Activated naive CD4-positive, alpha-beta T cell (primary cell): ENCODE measurements at places on chromosomes 7 and 10.

DNA sequence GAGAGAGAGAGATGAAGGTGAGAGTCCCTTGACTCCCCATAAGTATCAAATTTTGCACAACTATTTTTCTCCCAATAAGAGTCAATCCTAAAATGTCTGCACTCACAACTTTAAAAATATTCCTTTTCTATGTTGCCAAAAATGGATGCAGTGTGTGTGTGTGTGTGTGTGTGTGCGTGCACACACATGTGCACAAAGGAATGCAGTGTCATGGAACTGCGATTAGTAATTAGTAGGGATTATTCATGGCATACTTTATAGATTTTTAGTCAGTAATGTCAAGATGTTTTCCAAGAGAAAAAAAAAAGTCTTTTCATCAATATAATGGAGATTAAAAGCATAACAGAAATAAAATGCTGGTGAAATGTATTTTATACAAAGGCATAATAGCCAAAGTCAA is 179.1 kb upstream of the LRRTM3 start:
- DNase-seq = no peak

- no peak for DNase-seq
These were observed 111.2 kb upstream of the PTN start for GRCh38 chr7:137454767-137455166.

- no peak for DNase-seq
These were observed 737.1 kb downstream of the PHTF2 start for GRCh38 chr7:78535655-78536054.

- no peak for DNase-seq
These were observed 23.4 kb downstream of the JAZF1 start for GRCh38 chr7:28157076-28157745.

DNA sequence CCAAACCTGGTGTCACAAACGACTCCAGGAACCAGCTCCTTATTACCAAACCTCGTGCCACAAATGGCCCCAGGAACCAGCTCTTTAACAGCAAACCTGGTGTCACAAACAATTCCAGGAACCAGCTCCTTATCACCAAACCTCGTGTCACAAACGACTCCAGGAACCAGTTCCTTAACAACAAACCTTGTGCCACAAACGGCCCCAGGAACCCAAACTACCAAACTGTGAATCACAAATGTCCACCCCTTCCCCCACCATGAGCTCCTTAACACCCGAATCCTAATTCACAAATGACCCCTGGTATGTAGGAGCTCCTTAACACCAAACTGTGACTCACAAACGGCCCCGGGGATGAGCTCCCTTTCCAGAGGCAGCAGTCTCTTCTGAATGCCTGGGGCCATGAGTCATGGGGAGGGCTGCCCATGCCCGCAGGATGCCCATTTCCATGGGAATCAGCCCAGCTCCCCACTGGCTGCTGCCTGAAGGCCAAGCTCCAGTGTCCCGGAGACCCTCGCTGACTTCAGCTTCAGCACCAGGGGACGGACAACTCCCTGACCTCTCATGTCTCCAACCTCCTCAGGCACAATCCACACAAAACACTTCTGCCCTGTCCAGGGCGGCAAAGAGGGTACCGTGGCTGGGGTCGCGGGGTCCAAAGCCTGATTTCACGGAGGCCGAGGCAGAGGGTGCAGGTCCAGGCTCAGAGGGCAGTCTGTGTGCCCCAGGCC is 213.1 kb downstream of the ELFN1 start:
- DNase-seq = no peak

DNA sequence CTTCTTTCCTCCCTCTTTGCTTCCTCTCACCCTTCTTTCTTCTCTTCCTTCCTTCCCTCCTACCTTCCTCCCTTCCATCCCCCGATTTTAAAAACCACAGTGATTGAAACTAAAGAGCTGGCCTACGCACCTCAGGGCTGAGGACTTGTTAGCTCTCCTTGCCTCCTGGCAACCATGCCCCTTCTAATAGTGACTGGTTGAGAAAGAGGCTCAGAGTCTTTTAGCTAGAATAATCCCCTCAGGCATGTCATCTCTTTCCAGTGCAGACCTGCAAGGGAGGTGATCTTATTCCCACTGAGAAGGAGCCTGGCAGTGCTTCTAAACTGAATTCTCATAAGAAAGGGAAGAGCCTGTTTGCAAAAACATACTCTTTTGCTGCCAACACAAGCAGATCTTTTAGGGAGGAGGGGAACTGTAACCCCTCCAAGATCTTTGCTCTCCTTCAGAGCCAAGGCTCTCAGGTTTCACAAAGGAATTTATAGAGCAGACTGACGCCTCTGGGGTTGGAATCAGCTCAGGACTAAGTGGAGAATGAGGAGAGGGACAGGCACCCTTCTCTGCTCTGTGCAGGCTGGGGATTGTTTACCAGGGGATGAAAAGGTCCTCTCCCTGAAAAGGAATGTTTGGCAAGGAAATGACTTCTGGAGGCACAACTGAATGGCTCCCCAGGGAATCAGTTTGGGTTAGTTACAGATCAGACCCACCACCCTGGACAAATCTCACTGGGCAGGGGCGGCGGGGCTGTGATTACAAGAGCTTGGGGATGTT is 9.4 kb upstream of the ANKRD1 start:
- DNase-seq = no peak

DNA sequence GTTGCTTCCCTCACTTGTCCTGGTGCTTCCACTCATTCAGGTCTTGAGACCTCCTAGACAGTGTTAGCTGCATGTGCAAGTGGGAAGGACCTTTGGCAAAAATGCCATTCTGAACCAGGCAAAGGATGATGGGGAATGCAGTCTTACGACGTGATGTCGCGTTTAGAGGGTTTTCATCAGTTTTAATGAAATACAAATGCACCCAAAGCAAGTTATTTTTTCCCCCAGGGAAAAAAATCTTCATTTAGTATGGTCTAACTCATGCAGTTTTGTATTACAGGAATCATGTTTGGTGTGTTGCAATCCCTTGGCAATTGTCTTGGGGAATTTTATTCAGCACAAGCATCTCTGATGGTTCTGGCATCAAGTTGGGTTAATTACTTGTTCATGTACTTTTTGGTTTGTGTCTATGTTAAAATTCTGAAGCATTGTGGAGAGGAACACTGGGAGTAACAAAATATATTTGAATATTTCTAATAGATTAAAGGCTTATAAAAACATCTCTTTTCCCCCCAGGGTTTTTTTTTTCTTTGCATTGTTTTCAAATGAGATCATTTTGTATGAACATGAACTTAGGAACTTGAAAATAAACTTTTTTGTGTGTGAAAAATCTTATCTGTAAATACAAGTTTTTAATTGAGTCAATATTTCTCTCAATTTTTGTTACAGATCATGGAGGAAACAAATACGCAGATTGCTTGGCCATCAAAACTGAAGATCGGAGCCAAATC is 188.9 kb downstream of the BICC1 start:
- DNase-seq = no peak

DNA sequence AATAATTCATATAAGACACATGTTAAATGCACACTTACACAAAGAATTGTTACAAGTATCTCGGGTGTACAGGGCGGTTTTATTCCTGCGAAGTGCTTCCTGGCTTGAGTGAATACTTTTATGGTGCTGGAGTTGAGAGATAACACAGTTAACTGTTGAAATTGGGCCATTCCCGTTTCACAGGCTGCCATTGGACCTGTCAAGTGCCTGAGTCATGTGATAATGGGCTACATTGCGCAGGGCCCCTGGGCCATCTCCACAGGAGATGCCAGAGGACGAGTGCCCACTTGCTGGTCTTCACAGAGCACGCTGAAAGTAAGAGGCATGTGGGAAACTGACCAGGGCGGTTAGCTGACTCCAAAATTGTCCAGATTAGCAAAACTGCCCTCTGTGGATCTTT is 4.8 kb downstream of the FBH1 start:
- no peak for DNase-seq

GRCh38 chr10:124802313-124802675 is 675 bp downstream of the ABRAXAS2 start:
- no peak for DNase-seq

GRCh38 chr10:79038841-79039201 is 29.9 kb upstream of the ZMIZ1 start:
- DNase-seq = no peak

GRCh38 chr7:39488467-39489393 is 77.5 kb upstream of the YAE1 start:
- DNase-seq = no peak

DNA sequence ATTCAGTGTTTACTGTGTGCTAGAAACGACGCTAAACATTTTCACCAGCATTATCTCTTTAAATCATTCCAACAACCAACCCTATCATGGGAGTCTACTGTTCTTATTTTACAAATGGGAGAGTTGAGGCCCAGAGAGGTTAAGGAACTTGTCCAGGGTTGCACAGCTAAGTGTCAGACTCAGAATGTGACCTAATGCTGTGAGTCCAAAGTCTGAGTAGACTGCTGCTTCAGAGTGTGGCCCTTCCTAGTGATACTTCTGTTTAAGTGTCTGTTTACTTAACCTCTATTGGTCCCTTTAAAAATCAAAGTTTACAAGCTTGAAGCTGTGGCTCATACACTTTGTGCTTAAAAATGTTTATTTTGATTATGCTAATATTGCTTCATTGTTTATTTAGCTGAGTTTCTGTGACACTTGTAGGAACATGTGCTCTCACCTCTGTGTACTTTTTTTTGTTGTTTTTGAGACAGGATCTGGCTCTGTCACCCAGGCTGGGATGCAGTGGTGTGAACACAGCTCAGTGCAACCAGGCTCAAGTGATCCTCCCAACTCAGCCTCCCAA is 84.4 kb upstream of the SYPL1 start:
- DNase-seq = no peak

- DNase-seq = no peak
These were observed 54.8 kb downstream of the ATAD1 start for GRCh38 chr10:87763086-87763861.

DNA sequence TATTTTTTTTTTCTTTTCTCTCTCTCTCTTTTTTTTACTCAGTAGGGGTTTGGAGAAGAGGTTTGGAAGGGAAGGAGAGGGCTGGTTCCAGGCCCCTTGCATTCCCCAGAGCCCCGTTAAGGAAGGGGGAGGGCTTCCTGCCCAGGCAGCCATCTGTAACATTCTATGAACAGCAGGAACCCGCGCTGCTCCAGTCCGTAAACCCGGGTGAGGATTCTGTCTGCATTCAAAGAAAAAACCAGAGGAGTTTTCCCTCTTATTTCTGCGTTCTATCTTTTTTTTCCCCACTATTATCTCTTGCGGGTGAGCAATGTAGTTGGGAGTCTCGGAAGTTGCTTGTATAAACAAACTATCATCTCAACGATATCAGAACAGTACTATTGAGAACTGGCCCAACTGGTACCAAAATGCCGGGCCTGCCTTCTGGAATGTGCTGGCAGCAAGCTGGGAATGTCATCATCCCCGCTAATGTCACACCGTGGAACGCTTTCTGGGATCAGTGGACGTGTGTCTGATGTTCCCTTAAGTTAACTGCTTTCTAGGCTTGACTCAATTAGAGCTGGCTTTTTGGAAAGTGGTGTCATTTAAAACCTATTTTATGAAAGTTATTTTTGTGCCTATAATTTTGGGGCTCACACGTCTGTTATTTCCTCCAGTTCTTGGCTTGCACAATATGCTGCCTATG is 153.1 kb upstream of the MEOX2 start:
- DNase-seq = no peak

- no peak for DNase-seq
These were observed 288.3 kb upstream of the MKI67 start for GRCh38 chr10:128414568-128414967.

GRCh38 chr7:71303566-71303965 is 171.6 kb downstream of the GALNT17 start:
- DNase-seq = no peak

DNA sequence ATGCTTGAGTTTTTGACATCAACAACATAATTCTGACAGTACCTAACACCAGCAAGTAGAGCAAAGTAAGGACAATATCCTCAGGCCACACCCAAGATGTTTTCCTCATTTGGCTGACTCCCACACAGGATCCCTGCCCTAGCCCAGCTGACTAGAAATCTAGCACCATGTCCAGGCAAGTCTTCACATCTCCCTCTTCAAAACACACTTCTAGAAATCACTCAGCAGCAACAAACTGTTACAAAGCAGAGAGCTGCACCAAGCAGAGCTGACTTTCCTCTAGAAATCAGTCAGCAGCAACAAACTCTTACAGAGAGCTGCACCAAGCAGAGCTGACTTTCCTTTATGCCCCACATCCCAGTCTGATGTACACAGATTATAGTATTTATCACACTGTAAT is 7.7 kb downstream of the TMEM168 start:
- DNase-seq = no peak

DNA sequence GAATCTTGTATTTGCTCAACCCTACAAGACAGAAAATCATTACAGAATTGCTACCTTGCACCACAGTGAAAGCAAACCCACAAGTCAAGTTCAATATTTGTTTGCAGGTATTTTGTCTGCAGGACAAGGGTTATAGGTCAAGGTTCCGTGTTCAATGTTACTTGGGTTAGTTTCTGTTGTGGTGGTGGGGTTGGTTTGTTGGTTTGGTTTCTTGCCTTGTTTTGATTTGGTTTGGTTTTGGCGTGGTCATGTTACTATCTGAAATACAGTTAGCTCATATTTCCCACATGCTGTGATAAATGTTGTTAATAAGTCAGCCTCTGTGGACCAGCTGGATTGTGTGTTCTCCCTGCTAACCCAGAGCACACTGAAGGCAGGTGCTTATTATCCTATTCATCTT is 75.6 kb upstream of the INSIG1 start:
- DNase-seq = no peak

DNA sequence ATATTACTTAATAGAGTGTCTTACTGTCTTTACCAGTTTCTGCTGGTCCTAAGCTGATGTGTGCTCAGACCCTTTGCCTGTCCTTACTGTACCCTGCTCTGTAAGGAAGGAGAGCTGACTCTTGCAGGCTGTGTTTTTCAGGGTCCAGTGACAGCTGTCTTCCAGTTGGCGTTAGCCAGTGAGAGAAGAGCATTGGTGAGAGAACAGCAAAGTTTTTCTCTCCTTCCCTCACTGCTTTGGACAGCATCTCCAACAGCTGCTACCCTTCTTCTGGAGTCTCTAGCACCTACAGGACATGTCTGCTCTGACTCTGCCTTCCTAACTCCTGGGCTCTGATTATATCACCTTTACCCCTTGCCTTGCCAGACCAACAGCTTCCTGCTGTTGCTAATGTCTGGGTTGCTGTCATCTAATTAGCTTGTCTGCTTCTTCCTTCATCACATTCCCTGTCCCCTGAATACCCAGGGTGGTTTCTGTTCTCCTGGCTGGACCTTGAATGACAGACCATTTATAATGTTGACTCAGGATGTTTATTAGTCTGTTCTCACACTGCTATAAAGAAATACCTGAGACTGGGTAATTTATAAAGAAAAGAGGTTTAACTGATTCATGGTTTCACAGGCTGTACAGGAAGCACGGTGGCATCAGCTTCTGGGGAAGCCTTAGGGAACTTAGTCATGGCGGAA is 23.5 kb upstream of the PANK1 start:
- no peak for DNase-seq

DNA sequence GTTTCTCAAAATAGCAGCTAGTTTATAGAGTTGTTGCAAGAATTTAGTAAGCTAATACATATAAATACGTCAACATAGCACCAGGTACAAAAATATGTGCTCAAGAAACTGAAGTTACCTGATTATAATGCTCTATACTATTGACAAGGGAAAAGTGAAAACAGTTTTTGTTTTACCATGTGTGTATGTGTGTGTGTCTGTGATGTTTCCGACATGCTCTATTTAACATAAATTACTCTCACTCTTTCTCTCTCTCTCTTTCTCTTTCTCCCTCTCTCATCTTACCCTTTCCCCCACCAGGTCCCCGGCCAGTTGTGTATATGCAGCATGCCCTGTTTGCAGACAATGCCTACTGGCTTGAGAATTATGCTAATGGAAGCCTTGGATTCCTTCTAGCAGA is 4.3 kb downstream of the LIPN start:
- DNase-seq = no peak
